ENCODE measurements at places on chromosomes 3 and 15.

DNA sequence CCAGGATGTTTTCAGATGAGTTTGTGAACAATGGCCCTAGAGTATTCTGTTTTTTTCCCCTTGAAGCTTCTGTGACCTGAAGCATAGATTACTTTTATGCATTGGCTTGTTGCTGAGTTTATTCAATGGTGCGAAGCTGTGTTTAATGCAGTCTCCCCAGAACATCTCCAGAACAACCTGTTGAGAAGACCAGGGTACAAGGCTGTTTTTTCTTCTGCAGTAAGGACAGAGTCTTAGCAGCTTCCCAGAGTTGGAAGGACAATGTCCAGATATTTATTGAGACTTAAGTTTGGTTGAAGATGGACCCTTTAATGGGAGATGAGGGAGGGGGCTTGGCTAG, 295.6 kb downstream of the LRTM1 start:
- no peak for DNase-seq

- DNase-seq = no peak
These were observed 350.5 kb downstream of the LRTM1 start for GRCh38 chr3:54577313-54577712.

DNA sequence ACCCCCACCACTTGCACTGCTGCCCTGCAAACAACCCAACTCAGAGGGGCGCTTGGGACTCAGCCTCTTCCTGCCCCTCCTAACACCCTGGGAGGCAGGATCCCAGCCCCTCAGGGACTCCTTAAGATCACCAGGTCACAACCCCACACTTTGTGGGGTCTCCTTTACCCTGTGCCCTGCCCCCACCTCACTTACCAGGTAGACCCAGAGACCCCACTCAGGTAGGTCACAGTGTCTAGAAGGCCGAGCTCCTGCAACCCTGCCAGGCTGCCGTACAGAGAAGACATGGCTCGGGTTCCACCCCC, 9.1 kb downstream of the PLA2G4F start:
- DNase-seq = no peak

- DNase-seq = no peak
These were observed 96.2 kb downstream of the VGLL4 start for GRCh38 chr3:11547498-11547897.

- no peak for DNase-seq
These were observed 30.3 kb upstream of the CPOX start for GRCh38 chr3:98623572-98624280.

- no peak for DNase-seq
These were observed 28.3 kb downstream of the ALS2CL start for GRCh38 chr3:46664971-46665762.

GRCh38 chr3:31197941-31198340, 303.5 kb upstream of the GADL1 start:
- no peak for DNase-seq

- no peak for DNase-seq
These were observed 8.4 kb downstream of the NBEAL2 start for GRCh38 chr3:46987743-46988401.

DNA sequence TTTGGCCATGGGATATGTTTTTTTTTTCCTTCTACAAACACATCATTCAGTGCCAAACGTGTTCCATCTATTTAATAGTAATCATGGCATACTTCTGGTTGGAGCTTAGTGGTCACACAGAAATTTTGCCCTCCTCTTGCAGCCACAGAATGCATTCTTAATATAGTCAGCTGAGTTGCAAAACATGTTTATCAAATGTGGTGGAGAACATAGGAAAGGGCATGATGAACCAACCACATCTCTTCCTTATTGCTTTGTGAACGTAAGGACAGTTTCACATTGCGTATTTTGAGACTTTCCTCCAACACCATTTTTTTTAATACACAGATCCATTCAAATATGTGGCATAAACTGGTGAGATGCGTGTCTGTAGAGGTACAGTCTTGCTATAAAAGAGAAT, 106.8 kb downstream of the BBX start:
- no peak for DNase-seq

DNA sequence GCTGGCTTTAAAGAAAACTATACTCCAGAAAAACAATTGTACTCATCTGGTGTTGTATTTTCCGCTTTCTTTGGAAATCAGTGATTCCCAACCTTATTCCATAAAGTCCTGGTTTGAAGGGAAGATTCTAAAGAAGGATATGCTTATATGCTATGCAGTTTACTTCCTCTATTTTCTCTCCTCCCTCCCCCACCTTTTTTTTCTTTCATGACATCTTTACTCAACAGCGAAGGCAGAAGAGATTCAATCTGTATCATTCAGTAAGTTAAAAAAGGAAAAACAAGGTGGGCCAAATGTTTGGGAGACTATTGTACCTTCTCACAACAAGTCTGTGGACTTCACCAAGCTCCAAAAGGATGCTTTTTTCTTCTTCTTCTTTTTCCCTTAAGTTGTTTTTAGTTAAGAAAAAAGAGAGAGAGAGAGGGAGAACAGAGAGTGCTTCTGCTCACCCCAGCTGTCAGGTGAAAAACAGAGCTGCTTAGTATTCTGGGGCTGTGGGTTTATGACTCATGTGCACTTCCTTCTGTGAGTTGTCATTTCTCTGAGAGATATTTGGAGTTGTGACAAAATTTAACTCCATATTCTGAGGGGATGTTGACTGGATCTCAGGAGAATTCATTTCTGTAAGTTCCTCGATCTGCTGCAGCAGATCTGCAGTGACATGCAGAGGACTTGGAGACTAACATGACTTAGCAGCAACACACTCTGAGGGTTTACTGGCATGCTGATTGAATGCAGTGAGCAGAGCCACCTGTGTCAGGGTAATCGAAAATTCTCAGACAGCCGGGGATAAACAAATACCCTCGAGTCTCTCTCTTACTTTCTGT, 70.7 kb downstream of the SSR3 start:
- no peak for DNase-seq

GRCh38 chr15:49435174-49435573, 12.1 kb downstream of the FGF7 start:
- DNase-seq = no peak

DNA sequence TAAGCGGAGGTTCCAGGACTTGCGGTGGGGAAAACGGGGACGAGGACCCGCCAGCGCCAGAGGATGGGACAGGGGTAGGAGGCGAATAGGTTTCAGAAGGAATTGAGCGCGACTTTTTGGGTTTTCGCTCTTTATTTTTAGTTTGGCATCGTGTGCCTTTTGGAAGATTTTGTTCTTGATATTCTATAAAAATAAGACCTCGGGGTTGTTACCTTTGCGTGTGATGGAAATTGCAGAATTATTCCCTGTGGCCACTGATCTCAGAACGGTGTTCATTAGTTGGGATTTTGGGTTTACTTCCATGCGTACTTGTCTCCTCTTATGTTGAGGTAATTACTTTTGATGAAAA, 453 bp upstream of the CCDC14 start:
- no peak for DNase-seq

DNA sequence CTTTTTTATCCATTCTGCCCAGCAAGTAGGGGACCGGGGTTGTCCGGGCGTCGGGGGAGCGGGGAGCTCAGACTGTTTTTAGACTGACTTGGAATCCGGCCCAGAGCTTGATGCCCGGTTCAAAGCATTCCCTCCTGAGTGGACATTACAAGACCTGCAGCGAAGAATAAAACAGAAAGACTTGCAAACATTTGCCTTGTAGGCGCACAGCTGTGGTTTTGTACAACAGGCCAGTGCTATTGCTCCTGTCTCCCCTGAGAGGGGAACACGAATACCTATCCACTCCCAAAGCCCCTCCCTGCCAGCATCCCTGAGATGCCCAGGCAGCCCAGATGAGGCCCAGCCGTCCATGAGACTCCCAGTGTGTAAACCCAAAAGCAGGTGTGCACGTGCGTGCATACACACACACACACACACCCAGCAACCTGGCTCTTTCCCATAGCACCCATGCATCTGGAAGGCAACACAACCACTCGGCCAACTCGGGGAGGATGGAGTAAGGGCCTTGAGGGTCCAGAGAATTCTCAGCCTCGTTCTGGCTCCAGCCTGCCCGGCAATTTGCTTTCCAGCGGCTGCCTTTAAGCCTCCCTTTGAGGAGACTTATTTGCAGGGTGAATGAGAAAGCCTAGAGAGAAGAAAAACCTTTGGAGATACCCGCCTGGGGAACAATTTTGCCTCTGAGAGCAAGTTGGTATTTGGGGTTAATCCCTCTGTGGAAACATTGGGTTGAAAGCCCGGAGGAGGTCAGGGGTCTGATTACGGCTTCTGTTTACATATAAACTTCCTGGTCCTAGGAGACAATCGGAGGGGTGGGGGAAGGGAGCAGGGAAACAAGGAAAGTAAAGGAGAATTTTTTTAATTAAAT, 161.0 kb upstream of the HES1 start:
- no peak for DNase-seq

DNA sequence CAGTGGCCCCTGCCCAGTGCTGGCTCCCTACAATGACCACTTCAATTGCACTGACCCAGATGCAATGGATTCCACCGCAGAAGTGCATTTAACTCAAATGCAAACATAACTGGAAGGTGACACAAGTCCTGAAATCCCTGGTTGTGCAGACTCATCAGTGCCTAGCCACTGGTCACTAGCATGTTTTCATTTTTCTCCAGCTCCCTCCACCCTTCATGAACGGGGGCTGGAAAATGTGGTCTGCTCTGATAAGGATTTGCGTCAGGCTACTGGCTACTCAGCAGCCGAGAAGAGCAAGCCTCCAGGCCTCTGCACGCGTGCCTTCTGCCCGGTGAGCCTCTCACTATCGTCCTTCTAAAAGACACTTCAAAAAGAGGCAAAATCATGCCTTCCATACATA, 27.4 kb upstream of the FURIN start:
- DNase-seq = no peak

- no peak for DNase-seq
These were observed 57.5 kb downstream of the HOMER2 start for GRCh38 chr15:82894971-82895520.

- DNase-seq = no peak
These were observed 92.0 kb upstream of the CCDC54 start for GRCh38 chr3:107285197-107285596.

- DNase-seq = no peak
These were observed 273.5 kb downstream of the NEK10 start for GRCh38 chr3:27095553-27096222.

GRCh38 chr15:80913541-80913940, 76.1 kb downstream of the MESD start:
- DNase-seq = no peak

DNA sequence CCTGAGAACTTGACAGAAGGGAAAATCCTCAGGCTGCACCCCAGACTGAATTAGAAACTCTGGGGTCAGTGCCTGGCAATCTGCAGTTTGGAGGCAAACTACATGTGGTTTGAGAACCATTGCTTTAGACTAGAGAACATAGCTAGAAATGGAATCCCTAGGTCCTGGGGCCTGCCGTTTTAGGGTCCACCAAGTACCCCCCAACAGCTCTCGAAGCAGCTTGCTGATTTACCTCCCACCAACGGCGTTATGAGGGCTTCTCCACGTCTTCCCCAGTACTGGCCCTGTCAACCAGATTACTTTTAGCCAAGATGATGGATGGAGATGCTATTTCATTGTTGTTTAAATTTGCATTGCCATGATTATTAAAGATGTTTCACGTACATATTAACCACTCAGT, 272.5 kb downstream of the XXYLT1 start:
- DNase-seq = no peak
